Erythroblast (primary cell): ENCODE measurements at places on chromosomes 16 and 17.
A peak's percentile ranks its signal among the peaks of the same experiment; 100 is the strongest.

DNA sequence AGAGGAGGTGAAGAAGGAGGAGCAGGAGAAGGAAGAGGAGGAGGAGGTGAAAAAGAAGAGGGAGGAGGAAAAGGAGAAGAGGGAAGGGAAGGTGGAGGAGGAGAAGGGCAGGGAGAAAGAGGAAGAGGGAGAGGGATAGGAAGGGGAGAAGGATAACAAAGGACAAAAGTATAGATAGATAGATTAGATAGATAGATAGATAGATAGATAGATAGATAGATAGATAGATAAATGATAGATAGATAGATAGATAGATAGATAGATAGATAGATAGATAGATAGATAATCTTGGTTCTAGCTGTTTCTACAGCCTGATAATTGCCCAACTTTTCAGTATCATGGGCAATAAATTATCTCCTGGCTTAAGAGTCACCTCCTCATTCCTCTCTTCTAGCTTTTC, 296.2 kb upstream of the C16orf82 start:
- no peak for DNase-seq

GRCh38 chr16:10356870-10357842, 28.7 kb upstream of the ATF7IP2 start:
- DNase-seq = peak; percentile 50

- DNase-seq = peak; percentile 28
Measured at GRCh38 chr17:5019475-5019956, 15.7 kb downstream of the SLC52A1 start.

DNA sequence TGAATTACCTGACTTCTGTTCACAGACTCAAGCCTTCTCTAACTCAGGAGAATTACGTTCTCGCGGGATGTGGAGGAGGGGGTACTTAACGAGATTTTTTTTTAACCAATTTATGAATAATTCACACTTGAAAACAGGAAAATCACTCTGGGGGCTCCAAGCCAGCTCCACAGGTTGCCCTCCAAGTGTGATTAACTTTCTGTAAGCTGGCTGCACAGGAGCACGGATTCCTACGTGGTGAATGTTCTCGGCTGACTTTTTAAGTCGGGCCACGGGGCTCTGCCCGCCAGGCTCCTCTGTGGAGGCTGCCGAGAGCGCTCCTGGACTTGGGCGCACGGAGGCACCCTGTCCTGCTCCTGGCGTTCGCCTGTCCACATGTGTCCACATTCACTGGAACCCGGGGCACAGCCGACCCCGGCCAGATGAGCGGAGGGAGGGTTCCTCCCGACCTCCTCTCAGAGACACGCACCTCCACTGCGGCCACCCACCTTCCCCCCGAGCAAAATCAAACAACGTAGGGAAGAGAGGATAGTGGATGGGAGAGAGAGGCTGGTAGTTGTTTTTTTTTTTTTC, 147.1 kb upstream of the CHMP6 start:
- no peak for DNase-seq

GRCh38 chr16:30958175-30959079, 873 bp downstream of the SETD1A start:
- DNase-seq = peak; percentile 79

GRCh38 chr17:4509401-4509800, 10.7 kb downstream of the SPNS2 start:
- DNase-seq = no peak

- DNase-seq = no peak
Measured at GRCh38 chr16:1435921-1436697, 5.2 kb downstream of the PERCC1 start.

DNA sequence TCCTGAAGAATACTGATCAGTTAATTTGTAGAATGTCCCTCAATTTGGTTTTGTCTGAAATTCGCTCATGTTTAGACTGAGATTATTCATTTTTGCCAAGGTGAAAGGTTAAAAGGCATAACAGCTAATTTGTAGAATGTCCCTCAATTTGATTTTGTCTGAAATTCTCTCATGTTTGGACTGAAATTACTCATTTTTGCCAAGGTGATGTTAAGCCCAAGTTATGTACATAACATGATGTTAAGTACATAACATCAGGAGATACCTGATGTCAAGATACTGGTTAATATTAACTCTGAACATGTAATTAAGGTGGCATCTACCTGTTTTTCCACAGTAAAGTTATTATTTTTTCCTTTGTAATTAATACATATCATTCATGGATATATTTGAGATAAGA, 243.4 kb upstream of the PMFBP1 start:
- no peak for DNase-seq

DNA sequence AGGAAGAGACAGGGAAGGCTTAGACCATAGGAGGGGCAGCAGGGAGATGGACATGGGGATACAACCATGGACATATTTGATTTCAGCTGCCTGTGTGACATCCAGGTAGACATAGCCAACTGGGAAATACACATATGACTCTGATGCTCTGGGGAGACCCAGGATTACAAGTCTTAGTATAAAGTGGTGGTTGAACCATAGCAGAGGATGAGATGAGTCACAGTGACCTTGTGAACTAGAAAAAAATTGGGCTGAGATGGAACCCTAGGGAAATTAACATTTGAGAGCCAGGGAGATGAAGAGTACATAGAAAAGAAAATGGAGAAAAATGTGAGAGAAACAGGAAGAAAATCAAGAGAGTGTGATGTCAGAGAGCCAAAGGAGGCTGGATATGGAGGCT, 10.2 kb downstream of the MARCHF10 start:
- DNase-seq = no peak

GRCh38 chr16:87924041-87924810, 12.1 kb downstream of the CA5A start:
- no peak for DNase-seq

DNA sequence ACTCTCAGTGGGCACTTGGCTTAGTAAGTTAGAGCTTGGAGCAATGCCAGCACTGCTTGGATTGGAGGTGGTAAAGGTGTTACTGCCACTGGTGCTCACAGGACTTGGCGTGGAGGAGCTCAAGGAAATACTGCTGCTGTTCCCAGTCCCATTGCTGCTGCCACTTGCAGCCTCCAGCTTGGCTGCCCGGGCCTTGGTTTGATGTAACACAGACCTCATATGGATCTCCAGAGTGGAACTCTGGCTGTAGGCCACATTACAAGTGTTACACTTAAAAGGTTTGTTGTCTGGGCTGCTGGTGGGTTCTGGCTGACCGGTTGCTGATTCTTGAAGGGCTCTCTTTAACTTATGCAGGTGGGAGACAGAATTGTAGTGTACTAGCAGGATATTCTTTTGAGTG, 250.3 kb downstream of the ZFHX3 start:
- no peak for DNase-seq

- DNase-seq = no peak
Measured at GRCh38 chr17:49108318-49108717, 24.3 kb upstream of the B4GALNT2 start.

- no peak for DNase-seq
Measured at GRCh38 chr17:50768346-50768761, 1.0 kb upstream of the ANKRD40CL start.

DNA sequence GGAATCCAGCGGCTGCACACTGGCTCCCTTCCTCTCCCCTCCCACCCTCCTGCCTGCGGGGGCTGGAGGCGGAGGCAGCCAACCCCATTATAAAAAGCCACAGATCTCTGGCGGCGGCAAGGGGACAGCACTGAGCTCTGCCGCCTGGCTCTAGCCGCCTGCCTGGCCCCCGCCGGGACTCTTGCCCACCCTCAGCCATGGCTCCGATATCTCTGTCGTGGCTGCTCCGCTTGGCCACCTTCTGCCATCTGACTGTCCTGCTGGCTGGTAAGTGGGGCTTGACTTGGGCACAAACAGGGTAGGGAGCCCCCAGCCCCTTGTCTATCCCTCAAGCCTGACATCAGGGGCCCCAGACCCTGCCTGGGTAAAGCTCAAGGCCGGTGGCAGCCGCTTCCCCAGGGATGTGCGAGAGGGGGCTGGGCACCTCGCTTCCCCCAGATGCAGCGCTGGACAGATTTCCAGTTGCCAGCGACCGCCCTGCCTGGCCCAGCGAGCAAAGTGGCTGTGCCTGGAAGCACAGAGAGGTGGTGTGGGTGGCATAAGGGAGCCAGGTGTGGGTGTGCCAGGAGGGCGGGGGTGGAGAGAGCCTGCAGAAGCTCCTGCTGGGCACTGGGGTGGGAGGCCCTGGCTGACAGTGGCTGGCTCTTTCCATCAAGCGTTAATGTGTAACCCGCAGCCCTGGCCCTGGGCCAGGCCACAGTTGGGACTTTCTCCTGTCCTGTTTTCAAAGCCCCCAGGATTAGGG, at the start of gene CX3CL1:
TSS of gene CX3CL1 (plus strand) at position 119 of the 745 bp plus-strand sequence. CDS start at position 198, 79 bp downstream.
- DNase-seq = no peak

GRCh38 chr17:50658616-50659015, 23.9 kb downstream of the ABCC3 start:
- DNase-seq = peak; percentile 21

DNA sequence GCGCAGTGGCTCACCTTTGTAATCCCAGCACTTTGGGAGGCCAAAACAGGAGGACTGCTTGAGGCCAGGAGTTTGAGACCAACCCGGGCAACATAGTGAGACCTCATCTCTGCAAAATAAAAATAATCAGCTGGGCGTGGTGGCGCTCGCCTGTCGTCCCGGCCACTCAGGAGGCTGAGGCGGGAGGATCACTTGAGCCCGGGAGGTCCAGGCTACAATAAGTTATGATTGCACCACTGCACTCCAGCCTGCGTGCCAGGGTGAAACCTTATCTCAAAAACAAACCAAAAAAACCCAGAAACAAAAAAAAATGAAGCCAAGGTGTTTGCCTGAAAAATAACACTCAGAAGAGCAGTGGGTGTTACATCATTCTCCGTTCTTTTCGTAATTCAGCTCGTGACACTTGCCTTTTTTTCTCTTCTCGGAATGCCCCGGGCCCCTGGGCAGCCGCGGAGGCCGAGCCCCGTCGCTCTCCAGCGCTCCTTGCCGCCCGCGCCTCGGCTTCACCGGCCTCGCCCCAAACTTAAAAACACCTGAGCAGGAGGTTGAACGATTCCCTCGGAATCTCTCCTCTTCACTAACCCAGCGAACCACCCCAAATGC, 17.0 kb downstream of the PRCD start:
- peak; percentile 54 for DNase-seq

- DNase-seq = no peak
Measured at GRCh38 chr17:57508671-57509070, 236.4 kb downstream of the CCDC182 start.

- no peak for DNase-seq
Measured at GRCh38 chr17:30414486-30414885, 35.8 kb downstream of the CPD start.

DNA sequence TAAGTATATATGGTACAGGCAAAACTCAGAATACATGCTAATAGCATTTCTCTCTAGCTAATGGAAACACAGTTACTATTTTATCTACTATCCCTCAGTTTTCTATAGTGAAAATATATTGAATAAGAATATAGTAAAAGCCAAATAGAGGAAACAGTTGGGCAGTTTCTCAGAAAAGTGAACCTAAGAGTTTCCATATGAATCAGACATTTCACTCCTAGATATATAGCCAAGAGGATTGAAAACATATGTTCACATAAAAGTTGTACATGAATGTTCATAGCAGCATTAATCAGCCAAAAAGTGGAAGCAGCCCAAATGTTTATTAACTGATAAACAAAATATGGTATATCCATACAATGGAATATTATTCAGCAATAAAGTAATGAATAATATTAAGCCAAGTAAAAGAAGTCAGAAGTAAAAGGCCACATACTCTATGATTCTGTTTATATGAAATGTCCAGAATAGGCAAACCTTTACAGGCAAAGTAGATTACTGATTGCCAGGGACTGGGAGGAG, 134.6 kb downstream of the CYB561 start:
- no peak for DNase-seq

GRCh38 chr16:50276801-50277555, 10.6 kb downstream of the ADCY7 start:
- no peak for DNase-seq
